ENCODE measurements at places on chromosomes 12 and 14. TPM values are rescaled to one million over a fixed set of nuclear protein-coding genes. Genes with fewer than 3 reads are reported as not detected.

TRIAP1 gene
- polyA plus RNA-seq: 46.2 TPM

DNA sequence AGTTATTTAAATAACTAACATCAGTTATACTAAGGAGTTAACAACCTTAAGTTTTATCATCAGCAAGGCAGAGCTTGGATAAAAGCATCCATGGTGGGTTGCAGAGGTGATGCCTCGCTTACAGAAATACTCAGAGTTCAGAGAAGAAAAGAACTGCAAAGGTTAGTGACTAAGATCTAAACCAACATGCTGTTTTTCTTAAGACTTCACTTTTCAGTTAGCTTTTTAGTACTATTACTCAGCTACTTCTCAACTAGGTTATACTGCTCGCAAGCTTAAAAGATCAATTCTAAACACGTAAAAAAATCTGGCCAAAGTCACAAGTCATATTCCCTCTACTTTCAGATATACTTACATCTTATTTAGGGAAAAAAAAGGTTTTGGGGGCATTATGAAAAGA, 2.8 kb downstream of the PPP1CC start:
- H3K27me3 ChIP-seq: no peaks in the 10 kb centered on the region
- DNase-seq: no peak
- H3K27ac ChIP-seq: peak overlapping the region; percentile 27
- H3K36me3 ChIP-seq: peaks cover 4% of the 10 kb centered on the region
- peak overlapping the region; percentile 7 for H3K4me3 ChIP-seq

MIP gene
- 0.32 TPM for polyA plus RNA-seq

RTN1 gene
- not detected for polyA plus RNA-seq

- no peak overlapping the region for H3K27ac ChIP-seq
- no peaks in the 10 kb centered on the region for H3K36me3 ChIP-seq
- no peaks in the 10 kb centered on the region for H3K4me1 ChIP-seq
- no peak overlapping the region for H3K4me3 ChIP-seq
Measured at GRCh38 chr12:126944684-126945083, 1322.3 kb upstream of the TMEM132C start.

CPM gene
- polyA plus RNA-seq: 1.3 TPM

KRT8 gene
- polyA plus RNA-seq: 0.36 TPM

PAPLN gene
- 0.32 TPM for polyA plus RNA-seq

GRCh38 chr14:59691266-59691665, 114.7 kb upstream of the CCDC175 start:
- no peaks in the 10 kb centered on the region for H3K36me3 ChIP-seq
- DNase-seq: no peak
- H3K27ac ChIP-seq: no peak overlapping the region
- H3K4me1 ChIP-seq: no peaks in the 10 kb centered on the region

DNA sequence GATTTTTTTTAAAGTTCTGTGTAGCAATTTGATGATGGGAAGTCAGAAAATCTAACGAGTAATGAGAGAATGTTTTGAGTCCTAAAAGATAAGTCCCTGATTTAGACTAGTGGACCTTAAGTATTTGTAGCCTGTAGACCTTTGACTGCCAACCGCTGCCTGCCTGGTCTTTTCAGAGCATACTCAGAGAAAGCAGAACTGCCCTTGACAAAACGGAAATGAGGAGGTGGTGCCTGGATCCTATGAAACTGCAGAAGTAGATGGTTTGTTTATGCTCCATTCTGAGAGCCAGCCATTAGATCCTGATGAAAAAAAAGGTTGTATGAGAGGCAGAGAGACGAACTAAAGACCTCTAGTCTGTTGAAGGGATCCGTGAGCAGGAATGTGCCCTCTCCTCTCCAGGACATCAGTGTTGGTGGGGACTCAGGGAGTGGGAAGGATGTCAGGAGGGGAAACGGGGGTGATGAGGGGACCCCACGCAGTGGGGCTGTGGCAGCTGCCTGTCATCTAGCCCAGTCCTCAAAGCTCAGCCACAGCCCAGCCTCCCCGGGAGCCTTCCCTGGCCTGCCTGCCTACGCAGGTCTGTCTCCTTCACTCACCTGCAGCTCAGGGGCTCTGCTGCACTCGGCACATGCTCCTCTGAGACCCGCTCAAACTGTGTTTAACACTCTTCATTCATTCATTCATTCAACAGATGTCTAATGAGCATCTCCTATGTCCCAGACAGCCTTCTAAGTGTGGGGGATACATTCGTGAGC, 447.5 kb downstream of the AACS start:
- no peaks in the 10 kb centered on the region for H3K27me3 ChIP-seq
- H3K27ac ChIP-seq: no peak overlapping the region
- no peak overlapping the region for H3K4me3 ChIP-seq
- H3K36me3 ChIP-seq: no peaks in the 10 kb centered on the region
- no peak for DNase-seq
- no peaks in the 10 kb centered on the region for H3K4me1 ChIP-seq

- H3K27me3 ChIP-seq: no peaks in the 10 kb centered on the region
- no peak overlapping the region for H3K4me3 ChIP-seq
- H3K27ac ChIP-seq: no peak overlapping the region
- H3K36me3 ChIP-seq: no peaks in the 10 kb centered on the region
Measured at GRCh38 chr12:72323881-72324280, 51.7 kb downstream of the TRHDE start.
